AG09319 (cell line): ENCODE measurements at places on chromosomes 13 and 19.

- peak; percentile 41 for DNase-seq
Observed at GRCh38 chr19:48398375-48399235, 5.1 kb downstream of the GRIN2D start.

GRCh38 chr13:47112205-47112902 is 215.5 kb upstream of the HTR2A start:
- no peak for DNase-seq

DNA sequence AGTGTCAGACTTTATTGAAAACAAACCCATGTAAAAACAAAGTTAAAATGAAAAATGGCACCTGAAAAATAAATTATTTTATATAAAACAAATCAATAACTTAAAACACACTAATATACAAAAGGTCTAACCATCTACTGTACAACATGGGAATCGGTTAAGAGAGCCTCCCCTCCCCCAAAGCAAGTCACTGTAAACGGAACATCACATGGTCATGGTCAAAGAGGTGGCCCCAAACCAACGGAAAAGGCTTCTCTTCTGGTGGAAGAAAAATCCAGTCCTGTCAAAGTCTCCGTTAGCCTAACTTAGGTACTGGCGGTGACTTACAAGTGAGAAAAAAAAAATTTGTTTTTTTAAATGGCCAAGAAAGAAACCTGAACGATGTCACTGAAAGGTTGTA is 15.7 kb upstream of the TIMM44 start:
- DNase-seq = no peak

DNA sequence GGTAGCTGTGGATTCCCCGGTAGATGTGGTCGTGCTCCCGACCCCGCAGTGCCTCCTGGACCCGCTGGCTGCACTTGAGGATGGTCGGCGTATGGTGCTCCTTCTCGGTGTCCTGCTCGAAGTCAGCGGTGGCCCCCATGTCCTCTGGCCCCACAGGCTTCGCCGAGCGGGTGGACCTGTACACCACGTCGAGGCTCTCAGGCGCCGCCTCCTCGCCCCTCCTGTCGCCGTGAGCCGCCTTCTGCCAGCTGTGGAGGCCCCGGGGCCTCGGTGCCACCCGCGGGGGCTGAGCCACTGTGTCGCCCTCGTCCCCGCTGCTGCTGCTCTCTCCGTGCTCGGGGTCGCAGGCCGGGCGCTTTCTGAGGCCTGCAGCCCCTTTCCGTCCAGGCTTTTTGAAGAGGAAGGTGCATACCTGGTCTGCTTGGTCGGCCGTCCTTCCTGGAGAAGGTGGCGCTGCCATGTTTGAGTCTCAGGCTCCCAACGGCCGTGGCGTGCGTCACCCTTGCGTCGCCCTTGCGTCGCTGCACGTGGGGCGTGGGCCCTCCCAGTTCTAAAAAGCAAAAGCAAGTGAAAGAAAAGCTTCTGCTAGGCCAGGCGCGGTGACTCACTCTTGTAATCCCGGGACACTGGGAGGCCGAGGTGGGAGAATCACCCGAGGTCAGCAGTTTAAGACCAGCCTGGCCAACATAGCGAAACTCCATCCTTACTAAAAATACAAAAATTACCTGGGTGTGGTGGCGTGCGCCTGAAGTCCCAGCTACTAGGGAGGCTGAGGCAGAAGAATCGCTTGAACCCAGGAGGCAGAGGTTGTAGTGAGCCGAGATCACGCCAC is at the start of gene RNF113B:
RNF113B (minus strand) TSS at position 493 of the 832 bp plus-strand sequence; CDS start at position 460, 33 bp downstream.
- DNase-seq = no peak

- DNase-seq = peak; percentile 14
Observed at GRCh38 chr19:42693760-42694350, 46.4 kb downstream of the PSG3 start.

DNA sequence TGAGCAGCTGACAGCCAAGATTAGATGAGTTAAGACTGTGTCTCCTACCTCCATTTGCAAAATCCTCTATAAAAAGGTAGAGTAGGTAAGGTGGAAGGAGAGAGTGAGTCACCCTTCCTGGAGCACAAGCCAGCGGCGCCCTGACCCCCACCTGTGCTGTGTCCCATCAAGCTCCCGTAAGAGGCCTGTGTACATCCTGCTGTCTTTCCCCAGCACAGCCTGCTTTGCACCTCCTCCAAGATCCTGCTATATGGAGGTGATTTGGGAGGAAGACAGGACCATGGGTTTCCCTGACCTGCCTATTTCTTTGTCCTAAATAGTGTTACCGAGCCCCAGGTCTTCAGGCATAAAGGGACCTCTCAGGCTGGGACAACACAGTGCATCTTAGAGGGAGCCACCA is 62.3 kb upstream of the UQCRFS1 start:
- DNase-seq = no peak

GRCh38 chr13:49218493-49219051 is 1.6 kb upstream of the MLNR start:
- no peak for DNase-seq

GRCh38 chr19:47756953-47757608 is 11.7 kb downstream of the NOP53 start:
- no peak for DNase-seq

GRCh38 chr19:33795370-33796163 is 1.1 kb upstream of the KCTD15 start:
- peak; percentile 68 for DNase-seq

DNA sequence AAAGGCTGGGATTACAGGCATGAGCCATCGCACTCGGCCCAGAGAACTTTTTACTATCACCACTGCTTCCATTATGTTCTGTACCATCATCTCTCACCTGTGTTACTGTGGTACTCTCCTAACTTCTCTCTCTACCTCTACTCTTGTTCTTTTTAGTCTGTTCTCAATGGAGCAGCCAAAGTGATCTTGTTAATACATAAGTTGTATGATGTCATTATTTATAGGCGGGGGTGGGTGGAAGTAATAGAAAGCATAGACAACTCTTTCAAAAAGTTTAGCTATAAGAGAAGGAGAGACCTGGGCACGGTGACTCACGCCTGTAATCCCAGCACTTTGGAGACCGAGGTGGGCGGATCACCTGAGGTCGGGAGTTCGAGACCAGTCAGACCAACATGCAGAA is 3.0 kb downstream of the ZNF570 start:
- no peak for DNase-seq

DNA sequence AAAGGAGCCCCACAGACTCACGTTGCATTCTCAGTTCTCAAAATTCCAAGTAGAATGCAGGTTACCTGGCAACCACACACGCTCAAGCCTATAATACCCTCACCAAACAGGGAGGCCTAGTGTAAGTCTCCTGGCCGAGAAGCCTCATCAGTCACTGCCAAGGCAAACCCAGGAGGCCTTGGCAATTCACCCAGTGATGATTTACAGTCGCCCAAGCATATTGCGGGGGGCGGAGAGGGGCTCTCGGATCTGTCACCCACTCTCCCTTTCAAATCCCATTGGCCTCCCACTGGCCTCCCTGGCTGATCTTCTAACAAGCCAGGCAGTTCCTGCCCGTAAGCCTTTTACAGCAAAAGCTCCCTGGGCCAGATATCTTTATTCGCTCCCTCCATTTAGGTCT is 1.1 kb downstream of the AKAP8L start:
- no peak for DNase-seq

DNA sequence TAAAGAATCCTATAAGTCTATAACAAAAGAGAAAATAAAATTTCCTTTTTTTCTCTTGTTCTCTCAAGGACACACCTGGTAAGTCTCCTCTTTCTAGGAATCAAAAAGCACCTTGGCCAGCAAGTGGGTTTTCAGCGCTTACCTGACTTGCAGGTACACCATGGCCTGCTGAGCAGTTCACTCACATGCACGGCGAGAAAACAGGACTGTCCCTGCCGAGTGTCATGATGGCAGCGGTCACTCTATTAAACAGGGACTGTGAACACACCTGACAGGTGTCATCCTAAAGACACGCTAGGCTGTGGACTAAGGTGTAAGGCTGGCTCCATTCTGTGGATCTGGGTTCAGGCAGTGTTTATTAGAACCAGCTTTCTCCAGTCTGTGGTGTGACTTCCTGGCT is 170.2 kb downstream of the TEX29 start:
- DNase-seq = no peak

DNA sequence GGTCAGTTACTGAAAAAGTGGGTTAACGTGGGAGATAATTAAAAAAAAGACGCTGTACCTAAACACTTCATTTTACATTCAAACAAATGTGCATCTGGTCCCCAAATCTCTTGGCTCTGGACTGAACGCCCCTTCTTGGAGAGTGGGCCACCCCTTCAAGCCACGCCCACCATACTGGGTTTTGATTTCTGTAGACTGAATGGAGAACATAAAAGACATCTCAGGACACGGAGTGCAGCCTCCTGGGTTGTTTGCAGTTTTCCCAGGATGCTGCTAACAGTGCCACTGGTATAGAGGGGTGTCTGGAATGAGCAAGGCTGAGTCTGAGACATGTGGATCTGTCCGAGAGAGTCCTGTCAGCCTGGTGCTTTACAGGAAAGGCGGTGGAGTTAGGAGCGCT is 10.6 kb downstream of the TFDP1 start:
- no peak for DNase-seq

DNA sequence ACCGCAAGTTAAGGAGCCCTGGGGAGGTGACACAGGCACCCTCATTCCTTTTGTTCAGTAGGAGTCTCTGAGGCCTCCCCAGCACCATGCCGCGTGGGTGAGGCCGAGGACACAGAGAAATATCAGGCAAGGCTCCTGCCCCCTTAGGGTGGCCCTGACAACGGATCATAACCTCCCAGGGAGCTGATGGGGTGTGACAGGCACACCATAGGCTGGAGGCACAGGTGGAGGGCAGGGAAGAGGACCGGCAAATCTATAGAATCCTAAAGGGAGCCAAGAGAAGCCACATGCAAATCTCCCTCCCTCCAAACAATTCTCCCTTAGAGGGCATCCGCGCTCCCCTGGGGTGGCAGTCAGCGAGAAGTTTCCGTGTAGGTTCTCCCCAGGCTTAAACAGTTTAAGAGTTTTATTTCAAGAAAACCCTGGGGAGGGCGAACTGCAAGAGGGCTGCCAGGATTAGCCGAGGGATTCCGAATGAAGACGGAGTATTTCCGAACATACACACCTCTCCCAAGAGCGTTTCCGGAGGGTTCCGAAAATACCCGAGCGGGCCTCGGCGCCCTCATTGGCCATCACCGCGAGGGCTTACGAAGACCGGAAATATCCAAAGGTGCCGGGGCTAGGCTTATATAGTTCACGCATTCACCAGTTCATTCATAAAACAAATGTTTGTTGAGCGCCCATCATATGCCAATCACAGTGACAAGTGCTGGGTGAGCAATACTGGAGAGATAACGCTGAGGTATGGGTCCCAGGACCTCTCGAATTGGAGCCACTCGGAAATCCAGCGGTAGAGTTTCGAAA is 610 bp upstream of the RPL28 start:
- DNase-seq = peak; percentile 82

DNA sequence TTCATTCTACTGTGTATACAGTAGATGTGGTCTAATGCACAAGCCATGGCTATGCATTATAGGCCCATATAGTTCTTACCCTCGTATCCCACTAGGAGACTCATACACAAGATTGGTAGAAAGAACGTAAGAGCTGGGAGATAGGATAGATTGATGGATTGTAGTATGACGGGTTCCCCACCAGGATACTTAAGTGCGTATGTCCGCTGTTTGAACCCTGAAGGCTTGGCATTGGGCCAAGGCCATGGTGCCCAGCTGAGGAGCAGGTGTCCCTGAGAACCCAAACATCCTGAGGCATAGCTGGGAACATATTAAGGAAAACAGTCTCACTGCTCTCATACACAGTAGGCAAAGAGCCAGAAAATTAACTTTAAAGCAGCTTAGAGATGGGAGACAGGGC is 617.5 kb upstream of the KLF12 start:
- DNase-seq = no peak

GRCh38 chr19:1862424-1863327 is 703 bp downstream of the KLF16 start:
- DNase-seq = no peak

GRCh38 chr13:113821847-113822246 is 42.0 kb downstream of the GAS6 start:
- no peak for DNase-seq

- DNase-seq = no peak
Observed at GRCh38 chr13:100363285-100363711, 225.3 kb downstream of the GGACT start.

DNA sequence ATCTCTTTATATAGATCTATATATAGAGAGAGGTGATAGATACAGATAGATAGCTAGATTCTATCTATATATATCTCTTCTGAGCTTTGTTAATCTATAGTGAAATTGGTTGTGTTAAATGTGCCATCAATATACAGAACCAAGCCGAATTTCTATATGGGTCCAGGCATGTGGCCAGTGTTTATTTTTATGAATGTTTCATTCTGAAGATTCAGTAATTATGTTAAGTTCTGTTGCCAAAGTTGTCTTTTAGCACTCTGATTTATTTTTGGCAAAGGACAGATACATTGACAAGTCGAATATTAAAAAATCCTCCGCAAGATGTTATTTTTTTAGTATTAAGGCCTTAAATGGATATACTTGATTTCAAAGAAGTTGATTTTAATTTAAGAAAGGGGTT is 190.4 kb upstream of the HTR2A start:
- DNase-seq = no peak

GRCh38 chr19:28838909-28839308 is 374.0 kb downstream of the UQCRFS1 start:
- no peak for DNase-seq

DNA sequence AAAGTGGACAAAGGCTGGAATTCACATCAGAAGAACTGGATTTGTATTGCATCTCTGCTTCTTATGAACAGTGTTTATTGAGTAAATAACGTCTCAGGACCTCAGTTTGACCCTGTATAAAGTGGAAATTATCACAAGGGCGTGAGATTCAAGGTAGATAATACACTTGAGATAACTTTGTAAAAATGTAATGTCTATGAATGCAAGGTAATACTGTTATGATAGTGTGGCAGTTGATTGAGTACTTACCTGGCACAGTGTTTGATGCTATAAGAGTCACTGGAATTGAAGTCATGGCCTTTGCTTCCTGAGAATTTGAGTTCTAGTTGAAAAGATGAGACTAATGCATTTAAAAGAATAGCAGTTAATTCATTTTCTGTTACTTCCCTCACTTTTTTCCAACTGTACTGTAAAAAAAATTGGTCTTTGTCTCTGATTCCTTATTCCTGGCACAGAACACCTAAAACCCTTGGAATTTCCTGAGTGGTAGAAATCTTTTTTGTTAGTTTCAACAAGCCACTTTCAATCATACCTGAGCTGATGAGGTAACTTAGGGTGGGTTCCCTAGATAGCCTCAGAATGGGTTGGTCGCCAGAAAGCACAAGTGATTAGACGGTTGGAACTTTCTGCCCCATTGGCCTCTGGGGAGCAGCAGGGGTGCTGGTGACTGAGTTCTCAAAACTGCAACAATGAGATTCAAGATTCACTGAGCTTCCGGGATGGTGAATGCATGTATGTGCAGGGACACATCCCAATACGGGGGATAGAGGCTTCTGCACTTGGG is 6.4 kb upstream of the XPO4 start:
- no peak for DNase-seq

- DNase-seq = no peak
Observed at GRCh38 chr13:94143624-94144350, 335.7 kb downstream of the DCT start.

GRCh38 chr19:1151037-1151724 is 22.9 kb downstream of the SBNO2 start:
- no peak for DNase-seq

- peak; percentile 53 for DNase-seq
Observed at GRCh38 chr19:6737873-6738786, 750 bp upstream of the GPR108 start.
